Liver (tissue), 10 donors: ENCODE measurements at places on chromosomes 7 and 10. TPM values are rescaled to one million over a fixed set of nuclear protein-coding genes. Genes with fewer than 3 reads are reported as not detected.

TUBAL3 gene
- not detected for polyA plus RNA-seq

VWDE gene
- polyA plus RNA-seq: 0.11 TPM

HOGA1 gene
- polyA plus RNA-seq: 23.8 TPM

GPC2 gene
- polyA plus RNA-seq: 0.14 TPM

SFTPA1 gene
- polyA plus RNA-seq: not detected

ATRNL1 gene
- polyA plus RNA-seq: 0.40 TPM

EPDR1 gene
- 4.3 TPM for polyA plus RNA-seq

TBATA gene
- polyA plus RNA-seq: not detected

DOCK4 gene
- polyA plus RNA-seq: 7.2 TPM

ZNF92 gene
- 2.1 TPM for polyA plus RNA-seq

REPIN1 gene
- 65.8 TPM for polyA plus RNA-seq

MMRN2 gene
- polyA plus RNA-seq: 6.2 TPM

- peak; percentile 65 for DNase-seq
These were observed at the start of gene PLPP4 for GRCh38 chr10:120456626-120457430. Gene PLPP4 (plus strand): TSS chr10:120457227. CDS start chr10:120457306, 79 bp downstream.

DNA sequence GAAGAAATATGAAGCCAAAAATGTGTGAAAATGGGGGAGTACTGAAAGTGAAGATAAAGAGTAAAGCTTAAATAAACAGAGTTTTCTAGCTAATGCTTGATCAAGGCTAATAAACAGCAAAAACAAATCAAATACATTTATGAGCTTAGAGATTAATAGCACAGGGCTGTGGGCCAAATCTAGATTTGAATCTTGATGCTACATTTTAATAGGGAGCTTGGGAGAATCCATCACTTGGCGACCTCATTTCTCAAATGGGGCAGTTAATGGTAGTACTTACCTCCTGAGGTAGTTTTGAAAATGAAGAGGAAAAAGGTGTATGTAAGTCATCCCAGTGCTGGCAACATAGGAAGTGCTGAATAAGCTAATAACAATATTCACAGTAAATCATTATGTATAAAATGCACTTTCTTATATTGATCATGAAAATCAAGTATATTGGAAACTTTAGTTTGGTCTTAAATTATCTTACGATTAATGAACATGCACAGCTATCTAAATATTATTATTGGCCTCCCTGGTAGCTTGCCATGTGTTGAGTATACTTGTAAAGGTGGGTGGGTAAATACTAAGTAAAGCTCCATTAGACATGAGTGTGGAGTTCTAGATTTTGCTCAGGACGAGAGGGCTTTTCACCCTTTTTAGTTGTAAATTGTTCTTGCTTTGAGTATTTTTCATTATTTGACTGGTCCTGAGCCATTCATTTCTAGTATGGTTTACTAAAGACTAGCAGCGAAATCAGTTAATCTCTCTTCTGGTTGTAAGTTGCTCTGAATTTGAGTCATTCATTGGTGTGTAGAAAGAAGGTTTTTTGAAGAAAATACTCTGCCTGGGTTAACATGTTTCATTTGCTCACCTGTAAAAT lies 5.1 kb downstream of the BICC1 start:
- no peak for DNase-seq

GRCh38 chr10:74981831-74982633 lies 129.4 kb upstream of the SAMD8 start:
- no peak for DNase-seq

DNA sequence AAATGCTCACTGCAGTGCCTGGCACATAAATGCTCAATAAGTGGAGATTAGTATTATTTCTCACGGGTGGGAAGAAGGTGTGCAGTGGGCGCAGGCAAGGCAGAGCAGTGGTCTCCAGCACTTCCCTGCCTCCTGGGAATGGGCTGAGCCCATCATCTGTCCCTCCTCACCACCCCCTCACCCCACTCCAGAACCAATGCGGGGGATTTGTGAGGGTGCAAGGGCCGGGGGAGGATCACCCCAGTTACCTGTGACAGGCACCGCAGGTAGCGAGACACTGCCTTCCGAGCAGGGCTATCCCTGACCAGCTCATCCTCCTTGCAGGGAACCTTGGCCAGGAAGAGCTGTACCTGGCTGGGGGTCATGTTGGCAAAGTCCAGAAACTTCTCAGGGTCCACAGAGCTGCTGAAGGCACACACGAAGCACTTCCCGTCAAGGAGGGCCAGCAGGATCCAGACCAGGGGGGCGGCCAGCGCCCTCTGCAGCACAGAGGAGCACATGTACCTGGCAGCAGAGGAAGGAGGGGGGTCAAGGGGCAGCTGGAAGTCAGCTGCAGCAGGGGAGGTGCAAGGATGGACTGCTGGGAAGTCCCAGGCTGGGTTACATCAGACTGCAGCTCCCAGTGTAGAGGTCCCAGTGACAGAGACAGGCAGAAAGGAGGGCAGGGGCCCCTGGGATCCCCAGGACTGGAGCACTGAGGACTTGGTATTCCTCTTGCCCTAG lies 2.8 kb downstream of the CALHM3 start:
- DNase-seq: no peak

GRCh38 chr10:23095966-23096801 lies 805 bp downstream of the MSRB2 start:
- no peak for DNase-seq

- no peak for DNase-seq
These were observed 180.0 kb downstream of the RELN start for GRCh38 chr7:103809229-103809994.

GRCh38 chr7:139265673-139266072 lies 34.6 kb downstream of the UBN2 start:
- DNase-seq: no peak

GRCh38 chr10:7186387-7187018 lies 224.3 kb downstream of the SFMBT2 start:
- no peak for DNase-seq

DNA sequence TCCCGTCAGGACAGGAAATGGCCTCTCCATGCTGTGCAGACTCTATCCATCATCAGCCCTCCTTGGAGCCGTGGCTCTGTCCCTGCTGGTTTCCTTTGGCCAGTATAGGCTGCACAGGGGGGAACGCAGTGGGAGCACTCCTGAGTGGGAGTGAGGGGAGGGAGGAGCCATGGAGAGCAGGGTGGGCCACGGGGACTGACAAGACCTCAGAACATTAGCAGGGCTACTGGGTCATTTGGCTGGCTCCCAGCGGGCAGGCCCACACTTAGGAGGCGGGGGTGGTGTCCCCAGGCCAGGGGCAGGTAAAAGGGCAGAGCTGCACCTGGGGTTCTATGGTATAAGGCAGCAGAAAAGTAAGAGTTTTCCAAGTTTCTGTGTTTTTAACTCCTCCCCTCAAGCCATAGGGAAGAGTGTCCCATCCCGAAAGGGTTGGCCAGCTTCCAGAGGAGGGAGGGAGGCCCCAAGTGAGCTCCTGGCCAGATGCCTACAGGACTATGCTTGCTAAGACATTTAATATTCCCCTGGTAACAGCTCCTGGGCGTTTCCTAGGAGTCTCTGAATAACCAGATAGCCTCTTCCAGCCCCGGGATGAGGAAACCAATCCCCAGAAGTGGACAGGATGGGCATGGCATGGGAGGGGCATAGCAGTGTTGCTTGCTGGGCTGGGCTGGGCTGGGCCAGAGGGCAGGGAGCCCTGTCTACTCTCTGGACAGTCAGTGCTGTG lies 5.5 kb upstream of the OPN4 start:
- peak; percentile 28 for DNase-seq

DNA sequence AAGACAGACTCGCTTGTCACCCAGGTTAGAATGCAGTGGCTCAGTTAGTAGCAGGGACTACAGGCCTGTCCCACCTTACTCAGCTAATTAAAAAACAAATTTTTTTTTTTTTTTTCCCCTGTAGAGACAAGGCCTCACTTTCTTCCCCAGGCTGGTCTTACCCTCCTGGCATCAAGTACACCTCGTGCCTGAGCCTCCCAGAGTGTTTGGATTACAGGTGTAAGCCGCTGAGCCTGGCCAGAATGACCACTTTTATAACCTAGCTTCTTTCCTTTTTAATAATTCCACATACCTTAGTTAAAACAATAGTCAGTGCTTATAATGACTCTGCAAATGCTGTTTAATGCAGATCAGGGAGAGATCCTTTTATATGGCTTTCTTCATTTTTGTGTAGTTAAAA lies 31.3 kb downstream of the RSBN1L start:
- no peak for DNase-seq

DNA sequence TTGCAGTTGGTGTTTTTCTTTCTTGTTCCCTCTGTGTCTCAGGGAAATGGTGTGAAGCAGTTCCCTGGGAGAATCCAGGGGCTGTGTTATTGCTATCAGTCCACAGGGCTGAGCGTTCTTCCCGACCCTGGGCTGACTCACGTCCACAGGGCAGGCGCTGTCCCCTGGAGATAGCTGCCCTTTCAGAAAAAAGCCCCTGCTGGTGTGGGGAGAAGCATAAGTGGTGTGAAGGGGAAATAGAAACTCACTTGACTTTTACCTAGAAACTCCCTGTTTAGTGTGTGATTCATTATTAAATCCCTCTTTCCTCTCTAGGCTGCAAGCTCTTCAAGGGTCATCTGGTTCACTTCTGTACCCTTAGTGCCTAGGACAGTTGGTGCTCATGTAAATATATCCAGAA lies 63.3 kb upstream of the SMNDC1 start:
- no peak for DNase-seq

DNA sequence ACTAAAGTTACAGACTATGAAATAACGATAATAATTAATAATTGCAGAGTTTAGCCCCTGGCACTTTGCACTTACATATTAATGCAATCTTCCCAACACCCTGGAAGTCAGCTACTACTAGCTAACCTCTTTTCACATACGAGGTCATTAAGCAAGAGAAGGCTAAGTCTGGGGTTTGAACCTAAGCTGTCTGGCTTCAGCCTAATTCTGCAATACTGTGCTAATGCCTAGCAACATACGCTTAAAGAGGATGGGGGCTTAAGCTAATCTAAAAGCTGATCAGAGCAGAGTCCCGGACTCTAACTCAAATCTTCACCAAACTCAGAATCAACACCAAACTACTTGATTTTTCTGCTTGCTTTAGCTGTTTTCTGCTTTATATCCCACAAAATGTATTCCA lies 168.7 kb upstream of the GNAI1 start:
- no peak for DNase-seq

- no peak for DNase-seq
These were observed 534.1 kb downstream of the AUTS2 start for GRCh38 chr7:70132226-70132851.

GRCh38 chr7:44395067-44395466 lies 69.7 kb upstream of the CAMK2B start:
- no peak for DNase-seq

DNA sequence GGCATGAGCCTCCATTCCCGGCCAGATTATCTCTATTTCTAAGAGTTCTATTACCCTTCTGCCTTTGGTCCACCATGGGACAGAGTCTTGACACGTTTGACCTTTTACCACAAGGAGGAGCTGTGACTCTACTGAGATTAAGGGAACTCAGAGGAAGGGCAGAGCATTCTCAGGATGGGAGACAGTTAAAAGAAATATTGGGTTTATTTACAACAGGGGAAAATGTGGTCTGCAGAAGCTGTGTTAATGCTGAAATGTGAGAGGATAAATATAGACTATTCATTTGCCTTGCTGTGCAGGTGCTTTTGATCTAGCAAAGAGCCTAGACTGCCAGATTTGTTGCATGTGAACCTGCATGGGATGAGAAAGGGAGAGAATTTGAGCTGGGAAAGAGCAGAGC lies 45.8 kb upstream of the PRSS58 start:
- no peak for DNase-seq

GRCh38 chr10:124448696-124449169 lies 1.1 kb downstream of the NKX1-2 start:
- DNase-seq: no peak

- no peak for DNase-seq
These were observed 282.3 kb downstream of the GATA3 start for GRCh38 chr10:8336629-8337331.

- no peak for DNase-seq
These were observed 237.6 kb downstream of the KCNMA1 start for GRCh38 chr10:77400033-77400432.

DNA sequence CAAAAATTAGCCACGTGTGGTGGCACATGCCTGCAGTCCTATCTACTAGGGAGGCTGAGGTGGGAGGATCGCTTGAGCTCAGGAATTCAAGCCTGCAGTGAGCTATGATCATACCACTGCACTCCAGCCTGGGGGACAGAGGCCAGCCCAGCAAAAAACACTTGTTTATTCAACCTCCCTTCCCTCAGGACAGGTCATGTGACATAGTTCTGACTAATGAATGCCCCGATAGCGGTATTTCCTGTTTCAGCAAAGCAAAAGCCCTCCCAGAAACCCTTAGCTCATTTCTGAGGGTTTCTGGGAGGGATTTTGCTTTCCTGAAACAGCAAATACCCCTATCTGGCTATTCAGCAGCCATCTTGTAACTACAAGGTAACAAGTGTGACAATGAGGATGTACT lies 157.1 kb downstream of the GATA3 start:
- DNase-seq: no peak

- DNase-seq: no peak
These were observed 125.9 kb downstream of the JAZF1 start for GRCh38 chr7:28054531-28055160.

GRCh38 chr10:68237173-68237572 lies 5.3 kb upstream of the ATOH7 start:
- no peak for DNase-seq
